ENCODE measurements at places on chromosomes 16 and 17.
A peak's percentile ranks its signal among the peaks of the same experiment; 100 is the strongest.

DNA sequence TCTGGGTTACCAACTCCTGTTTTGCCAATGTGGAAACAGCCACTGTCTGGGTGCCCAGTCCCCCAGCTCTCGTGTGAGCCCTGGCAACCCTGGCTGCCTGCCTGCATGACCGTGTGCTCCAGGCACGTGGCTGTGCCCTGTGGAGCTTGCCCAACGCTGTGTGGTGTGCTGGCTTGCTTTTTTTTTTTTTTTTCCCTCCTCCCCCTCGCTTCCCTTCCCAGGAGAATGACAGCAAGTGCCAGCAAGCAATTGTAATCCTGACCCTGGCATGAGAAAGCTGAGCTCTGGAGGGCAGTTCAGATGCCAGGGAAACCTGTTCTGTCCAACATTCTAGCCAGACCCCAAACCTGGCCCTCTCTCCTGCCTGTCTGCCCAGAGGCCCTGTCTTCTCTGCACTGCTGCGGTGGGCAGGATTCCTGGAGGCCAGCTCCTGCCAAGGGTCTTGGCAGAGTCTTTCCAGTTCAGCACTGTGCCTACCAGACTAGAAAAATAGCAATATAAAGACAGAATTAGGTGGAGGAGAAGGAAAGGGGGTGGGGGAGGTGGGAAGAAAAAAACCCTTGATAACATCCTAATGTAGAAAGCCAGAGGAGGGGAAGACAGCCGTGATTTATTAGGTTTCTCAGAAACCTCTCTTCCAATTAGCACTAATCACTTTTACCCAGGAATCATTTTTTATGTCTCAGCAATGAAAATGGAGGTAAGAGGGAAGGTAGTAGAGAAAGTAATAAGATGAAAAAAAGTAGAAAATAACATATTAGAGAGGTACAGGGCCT lies 9.0 kb downstream of the HLF start:
- no peak for DNase-seq

GRCh38 chr16:10111156-10111761 lies 71.0 kb downstream of the GRIN2A start:
- DNase-seq = no peak

- DNase-seq = no peak
These were observed 211.2 kb downstream of the RBFOX3 start for GRCh38 chr17:79399610-79400144.

DNA sequence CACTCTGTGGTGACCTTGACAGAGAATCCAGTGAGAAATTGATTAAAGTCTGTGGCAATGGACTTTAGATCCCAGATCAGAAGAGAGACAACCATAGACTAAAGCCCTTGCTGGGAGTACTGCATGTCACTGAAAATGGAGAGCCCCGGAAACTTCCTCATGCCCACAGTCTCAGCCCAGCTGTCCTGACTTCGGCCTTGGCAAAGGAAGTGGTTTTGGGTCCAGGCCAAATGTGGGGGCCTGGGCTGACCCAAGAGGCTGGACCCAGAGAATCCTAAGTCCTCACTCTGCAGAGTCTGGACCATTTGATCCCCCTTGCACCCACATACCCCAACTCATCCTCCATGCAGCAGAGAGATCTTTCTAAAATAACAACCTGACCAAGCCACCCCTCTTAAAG lies 4.7 kb upstream of the BEAN1 start:
- DNase-seq = no peak

DNA sequence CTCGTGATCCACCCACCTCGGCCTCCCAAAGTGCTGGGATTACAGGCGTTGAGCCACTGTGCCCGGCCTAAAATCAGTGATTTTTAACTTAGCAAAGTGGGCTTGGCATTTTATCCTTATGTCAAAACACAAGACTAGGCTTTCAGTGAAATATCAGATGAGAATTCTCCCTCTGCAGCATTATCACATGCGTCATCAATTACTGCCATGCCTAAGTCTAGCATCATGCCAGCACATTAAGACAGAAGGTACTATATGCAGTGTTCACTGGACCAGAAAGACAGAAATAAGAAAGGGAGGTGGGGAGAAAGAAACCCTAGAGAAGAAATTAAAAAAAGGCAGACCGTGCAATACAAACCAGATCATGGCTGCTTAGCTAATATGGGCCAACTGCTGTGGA lies 29.8 kb downstream of the GPATCH8 start:
- no peak for DNase-seq

- no peak for DNase-seq
These were observed 12.5 kb upstream of the SLC13A2 start for GRCh38 chr17:28460901-28461300.

DNA sequence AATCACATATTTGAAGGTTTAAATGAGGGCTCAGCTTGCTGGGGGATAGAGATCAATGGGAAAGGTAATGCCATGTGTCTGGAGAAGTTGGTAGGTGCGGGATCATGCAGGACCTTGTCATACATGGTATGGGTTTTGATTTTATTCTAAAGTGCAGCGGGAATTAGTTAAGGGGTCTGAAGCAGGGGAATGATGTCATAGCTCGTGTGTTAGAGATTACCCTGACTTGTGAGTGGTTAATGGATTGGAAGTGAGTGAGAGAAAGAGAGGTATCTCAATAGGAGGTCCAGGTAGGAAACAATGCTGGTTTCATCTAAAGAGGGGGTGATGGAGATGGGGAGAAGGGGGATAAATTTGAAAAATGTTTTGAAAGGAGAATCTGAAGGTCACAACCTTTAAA lies 280.0 kb downstream of the SHISA9 start:
- no peak for DNase-seq

DNA sequence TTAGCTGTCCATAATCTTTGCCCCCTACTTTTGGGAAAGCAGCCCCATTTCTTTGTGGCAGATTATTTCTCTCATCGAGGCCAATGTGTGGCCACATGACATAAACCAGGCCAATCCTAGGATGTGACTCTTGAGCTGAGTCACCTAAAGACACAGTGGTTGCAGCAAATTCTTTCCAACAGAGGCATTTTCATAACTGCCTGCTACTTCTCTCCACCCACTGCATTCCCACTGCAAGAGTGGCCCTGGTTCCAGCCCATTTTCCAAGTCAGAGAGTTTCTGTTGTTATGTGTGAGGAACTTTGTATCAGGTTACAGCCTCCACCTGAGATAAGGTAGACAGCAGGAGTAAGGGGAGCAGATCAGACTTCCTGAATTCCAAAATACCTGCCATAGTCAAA lies 195.2 kb downstream of the RGS9 start:
- DNase-seq = no peak

DNA sequence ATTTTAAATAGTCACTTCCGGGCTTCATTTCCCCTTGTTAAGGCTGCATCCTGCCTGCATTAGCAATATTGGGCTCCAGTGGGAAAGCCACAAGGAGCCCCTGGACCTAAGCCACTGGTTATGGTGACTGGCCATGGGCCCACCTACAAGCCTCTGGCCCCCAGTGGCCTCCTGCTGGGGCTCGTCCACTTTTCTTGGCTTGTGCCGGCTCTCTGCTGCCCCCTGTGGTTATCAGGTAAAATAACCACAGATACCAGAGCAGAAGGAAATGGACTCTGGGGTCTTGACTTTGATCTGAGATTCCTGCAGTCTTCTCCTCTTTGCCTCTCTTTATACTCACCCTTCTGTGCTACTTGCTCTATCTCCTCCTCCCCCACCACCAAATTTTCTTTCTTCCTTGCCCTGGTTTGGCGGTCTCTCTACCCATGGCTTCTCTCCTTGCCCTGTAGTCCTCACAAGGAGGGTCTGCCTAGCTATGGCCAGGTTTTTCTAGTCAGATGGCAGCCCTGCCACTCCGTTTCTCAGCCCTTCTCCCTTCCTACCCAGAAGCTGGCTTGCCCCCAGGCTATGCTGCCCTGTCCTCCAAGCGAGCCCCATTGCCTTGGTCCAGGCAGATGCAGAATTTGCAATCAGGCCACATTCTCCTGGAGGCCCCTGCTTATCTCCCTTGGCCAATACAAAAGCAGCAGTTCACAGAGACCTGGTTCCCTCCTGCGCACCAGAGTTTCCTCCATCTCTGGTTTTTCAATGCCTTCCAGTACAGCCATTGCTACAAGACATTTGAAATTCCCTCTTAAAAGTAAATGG lies 82.9 kb upstream of the RCVRN start:
- peak; percentile 32 for DNase-seq

DNA sequence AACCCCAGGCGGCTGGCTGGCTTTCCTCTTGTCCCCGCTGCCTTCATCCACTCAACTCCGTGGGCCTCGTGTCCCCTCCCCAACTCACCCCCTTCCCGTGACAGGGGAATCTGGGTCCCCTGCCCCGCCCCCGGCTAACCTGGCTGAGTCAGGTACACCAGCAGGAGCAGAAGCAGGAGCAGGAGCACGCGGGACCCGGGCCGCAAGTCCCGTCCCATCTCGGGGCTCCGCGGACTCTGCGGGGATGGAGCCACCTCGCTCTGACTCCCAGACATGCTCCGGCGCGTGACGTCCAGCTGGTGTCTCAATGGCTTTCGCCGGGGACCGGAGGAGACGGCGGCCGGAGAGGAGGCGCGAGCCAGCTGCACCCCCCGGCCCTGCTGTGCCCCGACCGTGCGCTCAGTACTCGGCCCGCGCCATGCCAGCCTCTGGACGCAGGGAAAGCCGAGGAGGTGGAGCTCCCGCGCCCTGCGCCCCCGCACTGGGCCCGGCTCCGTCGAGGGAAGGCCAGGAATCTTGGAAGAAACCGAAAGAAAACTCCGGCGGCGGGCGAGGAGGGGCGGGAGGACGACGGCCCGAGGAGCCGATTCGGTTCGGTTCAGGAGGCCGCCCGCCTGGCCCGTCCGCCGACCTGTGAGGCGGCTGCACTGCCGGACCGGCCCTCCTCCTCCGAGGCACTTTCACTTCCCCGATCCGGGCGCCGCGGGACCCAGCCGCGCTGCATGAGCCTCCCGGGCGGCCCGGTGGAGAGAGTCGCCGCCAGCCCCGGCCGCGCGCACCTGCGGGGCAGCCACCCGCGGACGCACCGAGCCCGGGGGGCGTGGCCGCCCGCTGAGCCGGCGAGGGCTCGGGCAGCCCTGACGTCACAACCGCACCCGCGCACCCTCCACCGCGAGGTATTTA lies at the start of the genes CXCL16 and ZMYND15:
CXCL16 (minus strand) TSS at position 807 of the 903 bp plus-strand sequence; CDS start at position 218, 589 bp downstream.
ZMYND15 (plus strand) TSS at position 712 of the 903 bp plus-strand sequence. CDS start 716 bp downstream, outside the sequence.
- peak; percentile 66 for DNase-seq
